Pons (tissue), 1 donor: ENCODE measurements at places on chromosomes 4 and X.
A peak's percentile ranks its signal among the peaks of the same experiment; 100 is the strongest.

- DNase-seq, result no peak
These were observed 355.2 kb downstream of the DCAF12L2 start for GRCh38 chrX:125810856-125811255.

DNA sequence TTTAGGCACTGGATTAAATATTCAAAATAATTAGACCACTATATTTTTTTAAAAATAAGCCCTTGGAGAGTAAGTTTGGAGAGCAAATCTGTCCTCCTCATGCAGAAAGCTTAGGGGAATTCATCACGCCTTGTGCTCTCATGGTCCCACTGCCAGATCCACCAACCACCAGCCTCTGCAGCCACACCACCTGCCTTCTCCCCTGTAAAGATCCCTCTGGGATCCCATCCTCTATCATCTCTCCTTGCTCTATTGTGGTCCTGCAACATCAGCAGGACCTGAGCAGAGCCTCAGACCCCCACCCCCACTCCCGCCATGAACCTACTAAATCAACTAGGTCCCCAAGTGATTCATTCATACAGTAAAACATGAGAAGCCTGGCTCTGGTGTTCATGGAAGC is 482.6 kb upstream of the GALNT7 start:
- no peak for DNase-seq

DNA sequence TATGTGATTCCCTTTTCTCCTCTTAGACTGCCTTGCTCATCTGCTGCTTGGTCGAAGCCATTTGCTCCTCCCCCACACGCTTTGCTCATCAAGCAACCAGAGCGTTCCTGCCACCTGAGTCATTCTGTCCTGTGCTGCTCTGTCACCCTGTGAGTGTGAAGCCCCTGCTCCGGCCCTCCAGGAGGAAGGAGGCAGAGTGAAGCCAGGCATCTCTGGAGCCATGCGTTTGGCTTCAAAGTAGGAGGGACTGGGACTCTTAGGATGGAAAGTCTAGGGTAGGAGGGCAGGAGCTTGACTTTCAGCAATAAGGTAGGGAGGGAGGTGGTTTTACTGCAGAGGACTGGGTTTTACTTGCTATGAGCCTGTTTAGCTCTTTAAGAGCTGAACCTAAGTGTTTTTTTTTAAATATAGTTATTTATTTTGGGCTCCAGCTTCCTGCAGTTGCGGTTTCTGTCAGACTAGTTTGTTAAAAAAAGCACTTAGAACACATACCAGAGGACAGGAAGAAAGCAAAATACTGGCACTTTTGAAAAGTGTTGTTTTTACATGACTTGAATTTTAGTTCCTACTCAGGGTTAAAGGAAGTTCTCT is 63.6 kb downstream of the SPINK2 start:
- DNase-seq, result peak; percentile 30

DNA sequence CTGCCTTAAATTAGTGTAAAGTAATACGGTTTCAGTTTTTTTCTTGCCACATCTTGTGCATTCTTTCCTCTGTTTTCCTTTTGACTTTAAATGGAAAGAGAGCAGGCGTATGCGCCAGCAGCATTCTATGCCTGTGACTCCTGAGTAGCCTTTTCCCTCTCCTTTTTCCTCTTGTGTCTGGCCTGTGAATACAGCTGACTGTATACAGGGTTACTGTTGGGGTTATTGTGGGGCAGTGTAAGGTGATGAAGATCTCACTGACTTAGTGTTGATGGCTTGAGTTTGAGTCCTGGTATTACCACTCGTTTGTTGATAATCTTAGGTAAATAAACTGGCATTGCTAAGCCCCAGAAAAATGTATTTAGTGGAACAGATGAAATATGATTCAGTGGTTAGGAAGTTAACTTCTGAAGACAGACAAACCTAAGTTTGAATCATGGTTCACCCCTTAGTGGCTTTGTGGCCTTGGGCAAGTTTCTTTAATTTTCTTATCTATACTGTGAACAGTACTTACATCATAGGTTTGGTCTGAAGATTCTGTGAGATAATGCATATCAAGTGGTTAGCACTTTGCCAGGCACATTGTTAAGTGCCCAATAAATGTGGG is 105.1 kb downstream of the FNIP2 start:
- no peak for DNase-seq
